ENCODE measurements at places on chromosomes 2 and 18. TPM values are rescaled to one million over a fixed set of nuclear protein-coding genes. Genes with fewer than 3 reads are reported as not detected.

The CASP8 gene
- total RNA-seq, result 27.2 TPM

The REG1B gene
- not detected for total RNA-seq

The CYP20A1 gene
- 15.3 TPM for total RNA-seq

The DPP10 gene
- 0.64 TPM for total RNA-seq

The DQX1 gene
- total RNA-seq, result not detected

The GRB14 gene
- total RNA-seq, result 0.48 TPM

The ST8SIA3 gene
- not detected for total RNA-seq

The CNGA3 gene
- total RNA-seq, result not detected

The MAL gene
- total RNA-seq, result not detected

The MCEE gene
- 7.3 TPM for total RNA-seq

The MYL12A gene
- total RNA-seq, result 437 TPM

The LHCGR gene
- total RNA-seq, result not detected

The ARHGAP15 gene
- 0.15 TPM for total RNA-seq

The ST8SIA5 gene
- 0.48 TPM for total RNA-seq

The HAAO gene
- not detected for total RNA-seq

The CSRNP3 gene
- total RNA-seq, result 3.7 TPM

The UGT1A10 gene
- total RNA-seq, result not detected

The KCNIP3 gene
- 6.1 TPM for total RNA-seq

DNA sequence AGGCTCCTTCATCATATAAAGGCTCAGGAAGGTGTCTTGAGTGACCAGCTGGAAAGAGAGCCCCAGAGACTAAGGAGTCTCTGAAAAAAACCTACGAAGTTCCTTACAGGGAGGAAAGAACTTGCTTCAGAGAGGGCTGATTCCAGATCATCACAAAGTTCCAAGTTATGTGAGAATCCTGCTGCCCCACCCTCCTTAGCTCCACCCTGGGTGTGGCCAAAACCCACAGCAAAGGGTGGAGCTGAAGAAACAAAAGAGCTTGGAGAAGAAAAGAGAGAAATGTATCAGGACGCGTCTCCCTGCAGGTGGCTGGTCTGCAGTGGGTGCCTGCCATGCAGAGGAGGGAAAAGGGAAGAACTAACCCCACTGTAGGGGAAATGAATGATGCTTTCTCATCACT is 32.8 kb upstream of the ZNF396 start:
- DNase-seq, result no peak

DNA sequence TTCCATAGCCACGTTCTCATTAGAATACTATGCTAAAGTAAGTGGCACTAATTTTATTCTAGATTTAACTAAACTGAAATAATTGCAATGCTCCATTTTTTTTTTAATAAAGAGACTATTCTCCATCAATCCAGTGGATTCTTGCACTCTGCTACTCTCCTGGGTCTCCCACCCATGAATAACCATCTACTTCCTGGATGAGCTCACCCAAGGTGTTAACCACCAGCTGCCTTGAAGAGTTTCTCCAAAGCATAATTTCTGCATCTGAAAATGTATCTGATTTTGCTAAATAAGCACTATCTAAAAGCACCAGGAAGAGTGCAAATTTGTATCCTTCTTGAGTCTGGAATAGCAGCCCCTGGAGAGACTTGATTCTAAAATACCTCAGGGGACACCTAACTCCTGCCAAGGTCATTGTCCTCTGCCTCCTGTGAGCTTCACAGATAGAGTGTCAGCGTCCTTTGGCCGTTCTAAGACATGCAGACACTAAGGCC is 41.6 kb upstream of the SH3BP4 start:
- no peak for DNase-seq

GRCh38 chr2:240834377-240834975 is 14.5 kb upstream of the KIF1A start:
- DNase-seq, result no peak

- no peak for DNase-seq
Measured at GRCh38 chr2:126878601-126879000, 20.1 kb upstream of the TEX51 start.

GRCh38 chr2:239826786-239827522 is 198.2 kb downstream of the NDUFA10 start:
- DNase-seq, result no peak

- DNase-seq, result no peak
Measured at GRCh38 chr2:195910570-195910969, 158.1 kb downstream of the DNAH7 start.

GRCh38 chr2:204395539-204395938 is 149.7 kb upstream of the PARD3B start:
- no peak for DNase-seq

- DNase-seq, result no peak
Measured at GRCh38 chr2:22248851-22249250, 1125.1 kb downstream of the TDRD15 start.

GRCh38 chr2:171923206-171923605 is 945 bp downstream of the HAT1 start:
- peak; percentile 5 for DNase-seq

GRCh38 chr2:3203497-3204019 is 174.1 kb downstream of the EIPR1 start:
- DNase-seq, result no peak

DNA sequence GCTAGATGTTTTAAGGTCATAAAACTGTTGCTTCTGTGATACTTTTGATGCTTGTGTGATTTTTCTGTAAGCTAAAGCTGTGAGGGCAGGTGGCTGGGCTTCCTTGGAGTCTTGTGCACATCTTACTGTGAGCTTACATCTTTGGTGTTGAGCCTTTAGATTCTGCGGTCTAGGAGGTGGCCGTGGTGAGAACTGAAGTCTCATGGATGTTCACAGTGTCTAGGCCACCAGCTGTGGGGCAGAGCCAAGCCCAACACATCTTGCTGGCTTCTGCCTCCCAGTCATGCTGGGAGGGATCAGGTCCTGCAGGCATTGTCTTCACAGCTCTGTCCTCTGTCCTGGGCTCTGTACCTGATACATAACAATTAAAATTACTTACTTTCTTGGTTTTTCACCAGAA is 219.7 kb upstream of the HS6ST1 start:
- no peak for DNase-seq

GRCh38 chr2:7525746-7526145 is 608.5 kb downstream of the RNF144A start:
- DNase-seq, result no peak

GRCh38 chr2:187188783-187189631 is 259.0 kb downstream of the CALCRL start:
- no peak for DNase-seq

DNA sequence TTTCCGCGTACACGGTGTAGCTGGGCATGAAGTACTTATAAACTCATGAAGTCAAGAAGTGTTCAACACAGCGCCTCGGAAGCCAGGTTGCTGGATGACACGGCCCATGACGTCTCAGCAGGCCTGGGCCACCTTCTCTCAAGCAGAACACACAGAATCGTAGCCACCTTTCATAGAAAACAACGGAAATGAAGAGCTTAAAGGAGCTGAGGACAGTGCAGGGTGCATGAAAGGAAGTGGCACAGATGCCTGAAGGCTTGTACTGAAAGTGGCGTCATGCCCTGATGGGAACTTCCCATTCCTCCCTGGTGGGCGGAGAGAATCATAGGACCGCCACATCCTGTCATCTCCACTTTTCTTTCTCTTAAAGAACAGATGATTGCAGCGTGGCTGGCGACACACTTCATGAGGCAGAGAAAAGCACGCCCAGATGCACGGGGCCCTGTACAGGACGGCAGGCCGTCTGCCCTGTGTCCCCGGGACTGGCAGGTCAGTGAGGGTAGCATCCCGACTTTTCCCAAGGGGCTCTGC is 31.1 kb downstream of the HDAC4 start:
- no peak for DNase-seq

- DNase-seq, result no peak
Measured at GRCh38 chr2:118440404-118441098, 352.3 kb downstream of the INSIG2 start.

DNA sequence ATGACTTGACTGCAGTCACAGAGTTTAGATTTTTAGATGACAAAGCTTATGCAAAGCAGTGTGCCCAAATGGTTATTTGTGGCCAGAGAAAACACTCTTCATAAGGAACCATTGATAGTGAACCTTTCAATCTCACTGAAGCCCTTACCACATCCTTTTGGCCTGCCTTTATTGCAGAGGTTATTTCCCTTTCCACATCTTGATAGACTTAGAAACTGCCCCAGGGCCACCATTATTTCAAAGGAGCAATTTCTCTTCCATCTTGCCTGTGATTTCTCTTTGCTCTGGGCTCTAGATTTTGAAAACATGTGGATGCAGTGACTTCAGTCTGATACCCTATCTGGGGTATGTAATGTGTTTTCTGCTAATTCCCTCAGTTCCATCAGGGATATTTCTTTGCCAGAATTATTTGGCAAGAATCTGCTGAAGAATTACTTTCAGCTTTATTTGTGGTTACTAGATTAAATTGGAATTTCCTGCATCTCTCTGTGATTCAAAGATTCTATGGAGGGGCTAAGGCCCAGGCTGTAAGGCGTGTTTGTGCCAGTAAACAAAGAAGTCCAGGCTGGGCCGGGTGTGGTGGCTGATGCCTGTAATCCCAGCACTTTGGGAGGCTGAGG is 51.0 kb downstream of the MOGAT1 start:
- DNase-seq, result peak; percentile 40

- no peak for DNase-seq
Measured at GRCh38 chr2:42424033-42424432, 63.0 kb upstream of the COX7A2L start.

GRCh38 chr2:7154656-7155055 is 237.4 kb downstream of the RNF144A start:
- no peak for DNase-seq

- peak; percentile 34 for DNase-seq
Measured at GRCh38 chr2:118697781-118698180, 149.7 kb downstream of the EN1 start.

DNA sequence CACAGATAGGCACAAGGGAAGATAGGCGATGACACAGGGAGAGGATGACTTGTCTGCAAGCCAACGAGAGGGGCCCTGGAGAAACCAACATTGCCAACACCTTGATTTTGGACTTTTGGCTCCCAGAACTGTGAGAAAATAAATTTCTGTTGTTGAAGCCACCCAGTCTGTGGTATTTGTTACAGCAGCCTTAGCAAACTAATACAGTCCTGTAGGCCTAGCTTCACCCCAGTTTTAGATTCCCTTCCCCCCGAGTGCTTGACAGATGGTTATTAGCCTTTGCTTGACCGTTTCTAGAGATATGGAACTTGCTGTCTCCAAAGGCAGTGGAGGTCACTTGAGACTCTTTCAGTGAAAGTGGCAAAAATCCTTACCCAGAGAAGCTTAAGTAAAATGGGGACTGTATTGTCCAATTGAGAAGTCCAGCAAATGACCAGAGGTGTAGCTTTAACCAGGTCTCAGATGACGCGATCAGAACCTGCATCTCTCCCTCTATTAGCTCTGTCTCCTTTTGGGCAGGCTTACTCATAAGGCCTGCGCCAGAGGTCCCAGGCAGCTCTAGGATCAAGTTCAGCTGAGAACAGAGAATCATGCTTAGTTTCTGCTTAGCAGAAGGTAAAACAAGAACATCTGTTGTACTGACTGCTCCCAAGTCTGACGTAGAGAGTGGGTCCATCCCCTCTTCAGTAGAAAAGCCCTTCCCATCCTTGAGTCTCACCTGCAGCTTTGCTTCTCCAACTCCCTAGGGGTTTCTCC is 50.4 kb downstream of the MFSD6 start:
- DNase-seq, result no peak

- no peak for DNase-seq
Measured at GRCh38 chr2:188622601-188623260, 331.1 kb downstream of the GULP1 start.

- DNase-seq, result no peak
Measured at GRCh38 chr2:55010149-55010591, 40.1 kb downstream of the RTN4 start.

GRCh38 chr18:21242780-21243401 is 859 bp downstream of the GREB1L start:
- DNase-seq, result no peak

DNA sequence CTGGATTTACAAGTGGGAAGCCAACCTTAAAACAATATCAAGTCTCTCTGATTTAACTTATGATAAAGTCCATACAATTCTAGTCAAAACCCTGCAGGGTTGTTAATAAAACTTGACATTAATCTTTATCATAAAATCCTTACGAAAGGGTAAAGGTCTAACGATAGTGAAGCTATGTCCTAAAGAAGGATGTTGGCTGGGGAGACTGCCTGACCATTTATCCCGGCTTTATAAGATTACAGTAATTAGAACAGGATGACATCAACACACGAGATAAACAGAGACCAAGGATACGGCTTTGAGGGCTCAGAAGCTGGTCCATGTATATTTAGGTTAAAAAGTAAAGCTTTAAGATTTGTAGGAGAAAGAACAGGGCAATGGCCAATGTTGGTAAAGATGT is 189.0 kb upstream of the COPS8 start:
- no peak for DNase-seq

DNA sequence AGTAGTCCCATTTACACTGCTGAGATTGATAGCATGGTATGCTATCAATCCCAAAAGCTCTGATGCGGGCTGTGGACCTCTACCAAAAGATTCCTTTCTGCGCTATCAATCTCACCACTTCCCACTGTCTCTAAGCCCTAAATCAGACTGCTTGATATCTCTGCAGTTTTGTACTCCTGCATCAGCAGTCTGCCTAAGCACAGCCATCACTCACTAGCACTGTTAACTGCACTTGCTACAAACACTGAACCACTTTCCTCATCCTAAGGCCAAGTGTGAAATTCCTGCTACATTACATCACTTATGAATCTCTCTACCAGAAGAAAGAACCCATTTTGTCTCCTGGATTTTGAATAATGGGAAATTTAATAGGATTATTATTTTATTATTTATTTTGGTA is 237.0 kb downstream of the HNMT start:
- no peak for DNase-seq

- DNase-seq, result no peak
Measured at GRCh38 chr2:25266399-25266798, 75.3 kb downstream of the DNMT3A start.

DNA sequence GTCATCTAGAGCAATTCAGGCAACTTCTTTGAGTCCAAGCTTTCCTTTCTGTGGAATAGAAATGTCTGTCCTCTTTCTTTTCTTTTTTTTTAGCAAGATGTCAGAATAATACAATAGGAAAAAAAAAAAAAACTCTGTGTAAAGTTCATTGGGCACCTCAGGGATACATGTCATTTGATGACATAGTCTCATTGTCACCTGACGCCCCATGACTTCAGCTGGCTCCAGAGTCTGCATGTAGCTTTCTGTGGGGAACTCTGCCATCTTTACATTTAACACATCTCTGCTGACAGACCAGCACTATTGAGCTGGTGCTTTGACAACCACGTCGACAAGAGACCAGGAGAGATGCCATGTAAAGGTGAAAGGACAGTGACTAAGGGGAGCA is 172.5 kb upstream of the KLF7 start:
- peak; percentile 35 for DNase-seq

GRCh38 chr2:203743441-203743981 is 37.1 kb downstream of the CD28 start:
- no peak for DNase-seq

DNA sequence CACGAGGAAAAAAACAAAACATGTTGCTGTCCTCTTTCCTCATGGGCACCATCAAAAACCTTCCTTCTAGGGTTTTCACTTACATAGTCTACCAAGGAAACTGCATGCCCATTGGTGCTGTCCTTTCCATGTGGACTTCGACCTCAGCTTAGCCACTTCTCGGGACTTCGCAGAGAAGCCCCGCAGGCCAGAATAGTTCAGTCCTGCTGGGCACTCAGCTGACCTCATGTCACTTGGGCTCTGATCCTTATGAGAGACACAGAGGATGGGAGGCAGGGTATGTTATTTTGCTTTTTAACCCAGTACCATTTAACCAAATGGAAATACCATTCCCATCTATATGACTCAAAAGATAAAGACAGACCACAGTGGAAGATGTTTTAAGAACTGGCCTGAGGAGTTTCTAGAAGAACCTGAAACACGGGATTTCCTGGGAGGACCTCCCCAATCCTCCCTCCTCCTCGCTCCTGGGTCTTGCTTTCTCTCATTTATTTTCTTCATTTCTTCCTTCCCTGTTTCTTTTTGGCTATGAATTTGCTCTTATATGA is 28.4 kb downstream of the AAK1 start:
- DNase-seq, result no peak

Measured in H4 (cell line).